ENCODE measurements at places on chromosomes 6 and 20.
A peak's percentile ranks its signal among the peaks of the same experiment; 100 is the strongest.

- DNase-seq = no peak
Measured at GRCh38 chr6:138907167-138907566, 80.9 kb downstream of the REPS1 start.

- no peak for DNase-seq
Measured at GRCh38 chr20:50412069-50412468, 98.1 kb upstream of the PTPN1 start.

GRCh38 chr6:34131326-34132290 is 14.3 kb downstream of the GRM4 start:
- no peak for DNase-seq

- DNase-seq = peak; percentile 36
Measured at GRCh38 chr6:32439602-32440214, at the start of gene HLA-DRA. Gene HLA-DRA, plus strand, starts transcription at chr6:32439887. Its CDS starts 64 bp downstream, at chr6:32439951.

DNA sequence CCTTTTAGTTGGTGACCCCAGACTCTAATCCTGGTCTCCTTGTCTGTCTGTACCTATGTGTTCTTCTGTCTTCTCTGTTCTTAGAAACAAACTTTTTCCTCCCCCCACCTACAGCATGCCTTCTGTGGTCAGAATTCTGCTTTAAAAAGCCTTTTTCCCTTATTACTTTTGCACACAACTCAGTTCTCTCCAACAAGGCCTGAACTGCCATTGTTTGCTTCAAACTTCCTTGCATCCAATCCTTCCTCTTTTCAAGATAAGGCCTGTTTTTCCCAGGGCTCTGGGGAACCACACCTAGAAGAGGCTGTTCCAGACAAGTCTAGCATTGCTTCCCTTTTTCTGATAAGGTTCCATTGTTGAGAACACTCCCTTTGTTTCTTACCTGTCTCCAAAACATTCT is 22.2 kb upstream of the NCOA3 start:
- DNase-seq = no peak

- DNase-seq = no peak
Measured at GRCh38 chr6:44257753-44258324, 511 bp upstream of the SLC35B2 start.
